Suprapubic skin (tissue), 4 donors: ENCODE measurements at places on chromosomes 3 and 15.

GRCh38 chr15:32833379-32833821, 115.6 kb downstream of the GREM1 start:
- DNase-seq: no peak

GRCh38 chr15:78617516-78617915, 3.3 kb downstream of the CHRNA3 start:
- DNase-seq: no peak

GRCh38 chr15:38398134-38398533, 55.8 kb upstream of the FAM98B start:
- DNase-seq: no peak

- DNase-seq: no peak
These were observed 40.2 kb upstream of the ARF4 start for GRCh38 chr3:57637391-57637790.

- DNase-seq: no peak
These were observed 277.7 kb downstream of the EDEM1 start for GRCh38 chr3:5465183-5465582.

DNA sequence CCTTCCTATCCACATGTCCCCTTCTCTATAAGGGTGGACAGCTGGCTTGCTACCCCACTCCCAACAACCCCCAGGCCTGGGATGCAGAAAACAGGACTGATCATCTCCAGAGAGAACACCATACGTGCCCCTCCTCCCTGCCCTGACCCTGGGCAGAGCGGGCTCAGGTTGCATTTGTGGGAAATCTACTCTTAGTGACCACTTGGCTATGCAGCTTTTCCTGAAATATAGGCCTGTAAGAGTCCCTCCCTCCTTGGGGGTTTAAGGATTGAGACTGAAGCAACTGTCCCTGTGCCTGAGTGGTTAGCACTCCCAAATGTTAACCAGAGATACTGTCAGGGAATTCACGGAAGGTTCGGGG, 11.7 kb downstream of the SH2D7 start:
- no peak for DNase-seq

DNA sequence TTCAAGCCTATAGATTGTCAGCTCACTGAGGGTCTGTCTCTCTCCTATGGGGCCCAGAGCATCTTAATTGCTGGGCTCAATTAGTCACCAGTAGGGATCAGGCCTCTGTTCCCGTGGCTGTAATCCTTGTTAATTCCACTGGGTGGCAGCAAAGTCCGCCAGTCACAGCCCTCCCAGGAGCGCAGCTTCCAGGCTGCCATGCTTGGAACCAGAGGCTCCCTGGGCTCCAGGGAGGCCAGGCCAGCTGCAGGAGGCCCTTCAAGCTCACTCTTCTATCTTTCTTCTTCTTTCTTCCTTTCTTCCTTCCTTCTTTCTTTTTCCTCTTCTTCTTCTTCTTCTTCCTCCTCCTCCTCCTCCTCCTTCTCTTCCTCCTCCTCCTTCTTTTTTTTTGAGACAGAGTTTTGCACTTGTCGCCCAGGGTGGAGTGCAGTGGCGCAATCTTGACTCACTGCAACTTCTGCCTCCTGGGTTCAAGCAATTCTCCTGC, 14.4 kb downstream of the RNU5B-1 start:
- DNase-seq: no peak

- no peak for DNase-seq
These were observed 2.1 kb downstream of the CYP1A1 start for GRCh38 chr15:74723187-74723586.

DNA sequence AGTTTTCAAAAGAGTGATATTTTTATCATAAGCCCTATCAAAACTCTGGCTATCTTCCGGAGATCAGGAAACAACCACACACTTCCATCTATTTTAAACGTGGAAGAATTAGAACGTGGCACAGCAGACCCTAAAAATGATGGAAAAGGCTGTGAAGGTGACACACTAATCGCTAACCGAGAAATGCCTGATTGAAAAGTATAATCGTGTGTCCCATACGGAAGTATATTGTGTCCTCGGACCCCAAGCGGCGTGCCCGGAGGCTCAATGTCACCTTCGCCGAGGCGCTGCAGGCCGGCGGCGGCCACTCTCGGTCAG, 642 bp downstream of the COX5A start:
- no peak for DNase-seq

GRCh38 chr3:4750306-4750968, 228.8 kb upstream of the BHLHE40 start:
- no peak for DNase-seq

- DNase-seq: no peak
These were observed 96.8 kb downstream of the PPM1L start for GRCh38 chr3:160852856-160853255.

DNA sequence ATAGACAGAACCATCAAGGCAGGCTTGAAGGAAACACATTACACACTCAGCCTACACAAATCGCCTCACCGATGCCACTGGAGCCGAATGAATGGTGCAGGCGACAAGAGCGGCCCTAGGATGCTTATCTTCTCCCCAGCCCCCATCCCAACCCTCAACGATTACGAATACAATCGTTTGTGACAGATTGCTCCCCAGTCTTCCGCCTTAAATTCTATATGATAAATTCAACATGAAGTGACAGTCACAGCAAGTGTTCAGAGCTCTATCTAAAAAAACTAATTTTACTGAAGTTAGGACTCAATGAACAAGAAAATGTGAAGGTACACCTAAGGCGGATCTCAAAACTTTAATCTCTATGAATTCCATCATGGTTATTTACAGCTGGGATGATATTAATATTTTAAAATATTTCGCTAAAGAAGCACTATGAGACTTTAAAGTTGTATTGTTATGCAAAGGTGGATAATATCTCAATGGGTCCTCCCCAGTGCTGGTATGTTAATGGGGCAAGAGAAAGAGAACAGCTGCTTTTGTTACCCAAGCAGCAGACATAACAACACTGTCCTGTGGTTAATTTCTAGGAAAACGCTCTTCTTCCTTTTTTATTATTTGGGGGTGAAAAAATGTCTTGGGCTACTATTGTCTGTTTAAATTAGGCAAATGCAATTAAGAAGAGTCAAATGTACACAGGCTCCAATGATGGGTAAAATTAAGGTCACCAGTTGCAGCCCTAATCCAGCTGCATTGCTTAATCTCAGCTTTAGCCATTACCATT, 147.6 kb upstream of the NR2F2 start:
- no peak for DNase-seq

GRCh38 chr3:189567322-189567721, 63.9 kb upstream of the TP63 start:
- DNase-seq: no peak

DNA sequence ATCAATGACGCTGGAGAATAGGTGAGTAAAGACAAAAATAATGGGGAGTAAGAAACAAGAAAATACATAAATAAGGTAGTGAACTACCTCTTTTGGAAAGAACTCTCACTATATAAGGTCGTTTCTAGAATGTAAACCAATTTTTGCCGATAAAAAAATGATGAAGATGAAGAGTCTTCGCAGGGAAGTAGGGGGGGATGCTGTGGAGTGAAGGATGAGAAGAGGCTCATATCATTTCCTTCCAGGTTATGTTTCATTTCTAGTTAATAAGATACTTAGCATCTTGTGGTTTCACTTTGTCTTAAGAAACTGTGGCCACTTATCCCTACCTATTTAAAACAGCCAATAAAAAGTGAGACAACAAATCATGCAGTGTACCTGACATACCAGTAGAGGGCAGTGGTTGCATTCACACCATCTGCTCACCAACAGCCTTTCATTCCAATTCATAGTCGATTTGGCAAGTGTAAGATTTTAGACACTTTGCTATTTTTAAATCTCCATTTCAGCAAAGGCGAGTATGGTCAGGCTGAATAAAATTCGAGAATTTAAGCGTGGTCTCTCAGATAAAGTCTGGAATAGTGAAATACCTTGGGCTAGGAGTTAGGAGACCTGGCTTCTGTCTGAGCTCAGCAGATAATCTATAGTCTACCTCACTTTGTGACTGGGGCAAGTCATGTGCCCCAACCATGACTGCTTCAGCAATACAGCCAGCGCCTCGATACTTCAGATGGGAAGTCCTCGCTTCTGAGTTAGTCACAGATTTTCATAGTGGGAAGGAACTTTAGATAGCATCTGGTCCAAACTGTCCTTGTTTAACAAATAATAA, 28.9 kb upstream of the ICE2 start:
- no peak for DNase-seq

- DNase-seq: no peak
These were observed 14.3 kb downstream of the GRM2 start for GRCh38 chr3:51721062-51721745.

GRCh38 chr15:39154776-39155175, 426.1 kb upstream of the THBS1 start:
- DNase-seq: no peak

DNA sequence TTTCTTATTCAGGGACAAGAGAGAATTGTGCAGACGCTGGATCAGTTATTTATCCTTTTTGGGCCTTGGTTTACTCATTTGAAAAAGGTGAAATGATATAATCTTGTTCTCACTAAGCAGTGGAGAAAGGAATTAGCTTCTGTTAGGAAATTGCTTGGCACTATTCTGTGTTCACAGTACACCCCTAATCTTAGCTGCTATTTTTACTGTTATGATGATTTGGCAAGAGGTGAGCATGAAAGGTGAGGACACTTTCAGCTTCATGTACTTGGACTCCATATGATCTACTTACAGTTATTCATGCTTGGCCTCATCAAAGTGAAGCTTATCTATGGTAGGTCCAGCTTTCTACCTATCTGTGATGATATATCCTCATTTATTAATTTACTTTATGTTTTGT, 280.6 kb downstream of the EBLN2 start:
- DNase-seq: no peak

DNA sequence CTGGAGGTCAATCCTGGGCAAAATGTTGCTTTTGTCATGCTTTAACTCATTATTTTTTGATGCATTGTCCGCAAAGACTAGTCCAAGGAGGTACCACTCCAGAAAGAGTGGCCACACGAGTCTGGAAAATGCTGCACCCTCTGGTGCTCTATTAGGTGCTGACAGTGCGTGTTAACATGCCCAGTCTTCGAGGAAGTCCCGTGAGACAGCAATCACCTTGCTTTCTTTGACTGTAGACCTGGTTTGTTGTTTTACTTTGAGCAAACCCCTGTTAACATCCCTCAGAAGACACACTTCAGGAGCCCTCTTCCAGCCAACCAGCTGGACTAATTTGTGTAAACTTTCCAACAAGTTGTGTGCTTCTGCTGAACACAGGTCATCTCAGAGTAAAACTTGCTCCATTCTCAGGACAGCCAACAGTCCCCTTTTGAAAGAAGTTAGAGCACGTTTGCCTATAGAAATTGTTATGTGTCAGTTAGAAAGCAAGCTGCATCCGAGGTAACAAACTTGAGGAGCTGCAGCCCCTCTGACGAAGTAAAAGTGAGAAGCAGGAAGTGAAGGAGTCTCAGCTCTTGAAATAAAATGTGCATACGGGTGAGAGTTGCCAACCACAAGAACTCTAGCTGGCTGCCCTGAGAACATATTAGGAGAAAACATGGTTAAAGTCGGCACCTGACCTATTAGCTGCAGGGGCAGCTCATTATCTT, 205.0 kb downstream of the LPP start:
- no peak for DNase-seq

- no peak for DNase-seq
These were observed 139.5 kb upstream of the TMCO5A start for GRCh38 chr15:37794947-37795346.

- peak; percentile 71 for DNase-seq
These were observed 730 bp upstream of the ZNF710 start for GRCh38 chr15:90000186-90001001.

DNA sequence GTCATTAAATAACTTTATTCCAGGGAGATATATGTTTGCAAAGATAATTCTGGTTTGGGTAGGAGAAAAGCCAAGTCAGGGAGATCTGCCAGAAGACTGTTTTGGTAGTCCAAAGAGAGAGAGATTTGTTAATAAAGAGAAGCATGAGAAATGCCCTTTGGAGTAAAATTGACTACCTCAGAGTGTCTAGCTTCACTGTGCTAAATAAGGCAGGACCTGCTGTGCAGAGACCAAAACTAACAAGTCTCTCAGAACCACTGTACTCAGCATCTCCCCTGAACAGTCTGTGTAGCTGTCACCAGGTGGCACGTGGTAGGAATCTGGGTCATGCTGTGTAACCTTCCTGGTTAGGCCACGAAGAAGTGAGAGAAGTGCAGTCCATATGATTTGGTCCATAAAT, 31.6 kb upstream of the SLC35G2 start:
- no peak for DNase-seq

GRCh38 chr3:188331166-188331565, 177.2 kb downstream of the LPP start:
- no peak for DNase-seq

GRCh38 chr3:133237380-133237779, 162.5 kb upstream of the BFSP2 start:
- no peak for DNase-seq

DNA sequence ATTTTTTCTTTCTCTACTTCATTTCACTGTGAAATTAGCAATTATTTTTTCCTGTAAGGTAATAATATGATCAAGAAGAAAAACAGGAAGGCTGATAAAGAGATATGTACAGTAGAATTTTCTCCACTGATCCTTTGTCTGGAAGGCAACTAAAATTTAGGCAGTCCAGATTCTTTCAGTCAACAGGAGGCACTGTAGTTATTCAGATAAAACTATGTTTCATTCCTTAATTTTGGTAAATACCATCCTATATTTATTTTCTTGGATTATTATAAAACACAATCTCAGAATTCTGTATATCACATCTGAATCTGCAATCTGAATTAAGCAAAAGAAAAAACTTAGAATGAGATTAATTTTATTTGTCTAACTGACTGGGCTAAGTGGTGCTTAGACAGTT, 343.2 kb downstream of the LSAMP start:
- no peak for DNase-seq

- DNase-seq: no peak
These were observed 118.4 kb downstream of the ADCY5 start for GRCh38 chr3:123330441-123330991.

DNA sequence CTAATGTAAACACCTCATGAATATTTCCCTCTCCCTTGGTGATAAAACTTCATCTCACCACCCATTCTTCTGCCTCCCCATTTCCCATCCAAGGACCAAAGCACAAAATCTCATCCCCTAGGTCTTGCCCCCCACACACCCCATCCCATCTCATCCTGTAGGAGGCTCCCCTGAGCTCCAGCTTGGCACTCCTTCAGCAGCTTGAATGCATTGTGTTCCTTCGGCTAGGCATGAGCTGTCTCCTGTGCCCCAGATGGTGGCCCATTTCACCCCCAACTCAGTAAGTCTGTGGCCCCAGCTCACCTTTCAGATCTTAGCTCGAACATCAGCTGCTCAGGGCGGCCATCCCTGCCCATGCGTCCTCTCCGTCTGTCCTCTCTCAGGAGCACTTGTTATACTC, 203.6 kb upstream of the NR2F2 start:
- DNase-seq: no peak

- DNase-seq: no peak
These were observed 102.2 kb downstream of the ERC2 start for GRCh38 chr3:56365905-56366640.

- no peak for DNase-seq
These were observed 6.3 kb upstream of the CCR4 start for GRCh38 chr3:32945136-32945535.
